ENCODE measurements at places on chromosomes 1 and 21. TPM values are rescaled to one million over a fixed set of nuclear protein-coding genes. Genes with fewer than 3 reads are reported as not detected.

Gene MTARC2
- 4.6 TPM for total RNA-seq

Gene ENAH
- 109 TPM for total RNA-seq

Gene CAPN2
- total RNA-seq = 379 TPM

Gene TMEM81
- total RNA-seq = 2.5 TPM

Gene ACKR1
- total RNA-seq = not detected

Gene NCMAP
- not detected for total RNA-seq

Gene MPZ
- total RNA-seq = 0.71 TPM

Gene CRYAA
- not detected for total RNA-seq

Gene GJA4
- total RNA-seq = 0.18 TPM

Gene PKP1
- total RNA-seq = under 0.01 TPM

Gene TAS1R2
- not detected for total RNA-seq

Gene C1QTNF12
- 0.83 TPM for total RNA-seq

Gene MMEL1
- not detected for total RNA-seq

Gene F5
- total RNA-seq = not detected

Gene MECR
- 15.9 TPM for total RNA-seq

Gene ANKRD65
- 0.46 TPM for total RNA-seq

Gene SLFNL1
- total RNA-seq = 0.28 TPM

Gene GNG4
- 3.7 TPM for total RNA-seq

Gene ITLN1
- not detected for total RNA-seq

Gene AMY1B
- not detected for total RNA-seq

Gene DENND4B
- total RNA-seq = 10.2 TPM

Gene HSD11B1
- 137 TPM for total RNA-seq

Gene TINAGL1
- 21.1 TPM for total RNA-seq

Gene SPRR2A
- total RNA-seq = not detected

Gene COL24A1
- 0.43 TPM for total RNA-seq

Gene RPE65
- total RNA-seq = not detected

Gene ATP1A4
- total RNA-seq = not detected

Gene CENPS
- total RNA-seq = 15.2 TPM

Gene BATF3
- 0.65 TPM for total RNA-seq
